ENCODE measurements at places on chromosomes 5 and 9.

DNA sequence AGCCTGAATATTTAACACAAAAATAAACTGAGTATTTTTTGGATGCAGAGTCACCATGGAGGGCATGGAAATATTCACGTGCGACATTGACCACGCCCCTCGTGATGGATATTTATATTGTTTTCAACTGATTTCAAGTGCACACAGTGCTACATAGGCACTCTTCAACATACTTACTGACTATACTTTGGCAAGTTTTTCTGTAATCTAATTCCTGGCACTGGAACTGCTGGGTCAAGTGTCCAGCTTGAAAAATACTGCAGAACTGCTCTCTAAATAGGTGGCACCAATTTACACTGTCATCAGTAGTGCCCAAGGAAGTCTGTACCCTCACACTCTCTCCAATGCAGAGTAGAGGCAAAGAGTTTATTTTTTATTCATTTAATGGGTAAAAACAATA is 65.1 kb downstream of the FBN2 start:
- DNase-seq, result no peak

GRCh38 chr5:147753765-147754164 is 28.8 kb downstream of the JAKMIP2 start:
- no peak for DNase-seq

- DNase-seq, result no peak
Observed at GRCh38 chr9:79661279-79661678, 89.5 kb downstream of the TLE4 start.

DNA sequence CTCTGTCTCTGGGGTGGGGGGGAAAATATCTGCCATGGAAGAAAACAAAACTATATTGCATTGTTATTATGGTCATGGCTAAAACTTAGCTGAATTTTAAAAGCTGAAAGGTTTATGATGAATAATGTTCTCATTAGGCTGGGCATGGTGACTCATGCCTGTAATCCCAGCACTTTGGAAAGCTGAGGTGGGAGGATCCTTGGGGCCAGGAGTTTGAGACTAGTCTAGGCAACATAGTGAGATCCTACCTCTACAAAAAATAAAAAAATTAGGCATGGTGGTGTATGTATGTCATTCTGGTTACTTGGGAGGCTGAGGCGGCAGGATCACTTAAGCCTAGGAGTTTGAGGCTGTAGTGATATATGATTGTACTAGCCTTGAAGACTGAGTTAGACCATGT is 44.5 kb downstream of the IPO11 start:
- DNase-seq, result no peak

DNA sequence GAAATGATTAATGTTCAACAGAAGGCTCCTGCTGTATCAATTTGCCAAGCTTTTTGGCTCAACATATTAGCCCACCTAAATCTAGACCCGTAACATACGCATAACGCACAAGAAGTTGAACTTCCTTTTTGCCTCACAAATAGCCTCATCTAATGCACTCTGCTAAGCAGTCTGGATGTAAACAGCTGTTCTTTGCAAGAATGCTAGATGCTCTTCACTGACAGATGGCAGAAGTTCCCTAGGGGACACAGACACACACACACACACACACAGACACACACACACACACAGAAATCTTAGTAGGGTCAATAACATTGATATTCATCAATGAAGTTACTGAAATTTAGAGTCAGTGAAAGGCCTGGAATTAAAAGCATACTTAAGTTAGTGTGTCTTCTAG is 13.2 kb upstream of the PCA3 start:
- DNase-seq, result no peak

DNA sequence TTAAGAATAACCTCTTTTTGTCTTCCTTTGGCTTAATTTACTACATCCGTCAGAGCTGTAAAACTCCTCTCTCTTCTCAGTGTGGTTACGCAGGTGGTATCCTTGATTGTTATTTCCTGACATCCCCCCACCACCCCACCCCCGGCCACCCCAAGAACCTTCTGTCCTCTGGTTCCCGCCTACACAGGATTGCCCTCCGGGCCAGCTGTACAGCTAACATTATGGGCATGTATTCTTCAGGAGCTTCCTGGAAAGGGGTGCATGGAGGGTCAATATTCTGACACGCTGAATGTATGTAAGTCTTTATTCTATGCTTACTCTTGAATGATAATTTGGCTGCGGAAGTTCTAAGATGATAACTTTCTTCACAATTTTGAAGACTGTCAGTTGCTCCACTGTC is 13.0 kb upstream of the ANP32B start:
- no peak for DNase-seq

GRCh38 chr9:127612939-127613582 is 984 bp downstream of the STXBP1 start:
- peak; percentile 25 for DNase-seq

- DNase-seq, result no peak
Observed at GRCh38 chr5:893711-894110, 1.0 kb downstream of the TRIP13 start.

DNA sequence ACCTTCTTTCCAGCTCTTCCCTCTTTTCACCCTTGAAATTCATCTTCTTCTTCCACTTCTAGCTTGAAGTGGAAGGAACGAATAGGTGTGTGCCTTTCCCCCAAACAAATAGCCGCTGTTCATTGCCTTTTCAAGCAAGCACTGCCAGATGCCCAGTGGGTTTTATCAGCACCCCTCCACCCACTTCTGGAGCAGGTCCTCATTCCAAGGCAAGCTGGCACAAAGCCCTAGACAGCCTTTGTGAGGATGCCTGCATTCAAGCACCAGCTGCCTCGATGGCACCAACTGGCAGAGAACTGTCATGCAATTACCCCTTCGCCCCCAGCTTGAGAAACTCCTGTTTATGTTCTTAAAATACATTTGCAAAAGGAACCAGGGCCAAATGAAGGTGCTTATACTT is 36.5 kb downstream of the SERINC5 start:
- DNase-seq, result no peak

DNA sequence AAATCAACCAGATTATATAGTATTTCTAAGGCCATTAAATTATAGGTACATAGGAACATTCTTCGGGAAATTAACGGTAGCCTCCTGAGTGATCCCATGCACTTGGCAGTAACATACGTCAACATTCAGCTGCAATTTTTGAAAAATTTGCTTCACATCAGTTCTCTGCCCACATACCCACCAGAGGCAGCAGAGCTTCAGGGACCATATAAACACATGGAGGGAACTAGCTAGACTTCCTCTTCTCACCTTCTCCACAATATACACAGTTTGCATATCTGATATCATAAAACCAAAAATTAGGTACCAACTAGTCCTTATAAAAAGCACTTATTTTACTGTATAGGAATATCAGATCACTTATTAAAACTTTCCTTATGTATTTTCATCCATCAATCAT is 4.8 kb downstream of the PSIP1 start:
- DNase-seq, result peak; percentile 53

DNA sequence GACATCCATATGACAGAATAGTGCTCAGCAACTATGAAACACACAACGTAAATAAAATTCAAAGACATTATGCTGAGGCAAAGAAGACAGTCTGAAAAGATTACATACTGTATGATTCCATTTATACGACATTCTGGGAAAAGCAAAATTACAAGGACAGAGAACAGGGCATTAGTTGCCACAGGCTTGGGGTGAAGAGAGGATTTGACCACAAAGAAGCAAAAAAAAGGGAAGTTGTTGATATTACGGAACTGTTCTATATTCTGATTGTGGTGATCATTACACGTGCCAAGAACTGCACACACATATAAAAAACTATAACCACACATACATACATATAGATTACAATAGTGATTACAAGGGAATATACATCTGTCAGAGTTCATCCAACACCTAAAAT is 24.1 kb downstream of the CDK5RAP2 start:
- DNase-seq, result peak; percentile 79

GRCh38 chr5:174352681-174353080 is 307.2 kb downstream of the NSG2 start:
- DNase-seq, result no peak

- no peak for DNase-seq
Observed at GRCh38 chr5:116650964-116651363, 76.3 kb upstream of the SEMA6A start.

DNA sequence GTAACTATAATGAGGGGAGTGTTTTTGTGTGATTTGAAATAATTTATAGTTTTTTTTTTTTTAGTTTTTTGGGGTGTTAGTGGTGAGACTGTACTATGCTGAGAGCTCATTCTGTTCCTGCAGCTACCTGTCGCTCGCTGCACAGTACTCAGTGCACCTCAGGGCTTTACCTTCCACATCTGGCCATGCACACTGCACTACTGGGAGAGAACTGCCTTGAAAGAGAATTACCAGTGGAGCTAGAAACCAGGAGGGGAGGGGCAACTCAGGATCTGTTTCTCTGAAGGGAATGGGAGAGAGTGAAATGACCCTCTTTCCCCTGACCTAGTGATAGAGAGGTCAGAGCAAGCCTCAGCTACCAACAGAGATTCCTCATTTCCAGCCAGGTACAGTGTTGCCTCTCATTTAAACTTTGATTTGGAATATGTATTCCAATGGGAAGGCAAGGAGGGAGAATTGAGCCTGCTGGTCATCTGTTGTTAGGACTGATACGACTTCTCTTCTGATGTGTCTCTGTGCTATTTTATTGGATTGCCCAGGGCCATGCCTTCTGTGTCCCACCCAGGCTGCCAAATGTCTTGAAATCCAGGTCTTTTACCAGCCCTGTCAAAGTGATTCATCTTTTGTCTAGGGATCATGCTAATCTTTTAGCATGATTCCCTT is 8.9 kb downstream of the ATG10 start:
- DNase-seq, result no peak

GRCh38 chr5:81246697-81247096 is 13.6 kb downstream of the CKMT2 start:
- DNase-seq, result no peak

- DNase-seq, result no peak
Observed at GRCh38 chr5:16852251-16853005, 83.7 kb downstream of the MYO10 start.

DNA sequence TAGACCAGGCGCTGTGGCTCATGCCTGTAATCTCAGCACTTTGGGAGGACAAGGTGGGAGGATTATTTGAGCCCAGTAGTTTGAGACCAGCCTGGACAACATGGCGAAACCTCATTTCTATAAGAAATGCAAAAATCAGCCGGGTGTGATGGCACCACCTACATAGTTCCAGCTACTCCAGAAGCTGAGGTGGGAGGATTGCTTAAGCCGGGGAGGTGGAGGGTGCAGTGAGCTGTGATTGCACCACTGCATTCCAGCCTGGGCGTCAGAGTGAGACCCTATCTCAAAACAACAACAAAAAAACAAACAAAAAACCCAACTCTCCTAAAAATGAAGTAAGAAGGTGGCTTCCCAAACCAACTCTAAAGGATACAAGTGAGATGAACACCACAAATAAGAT is 23.0 kb downstream of the IARS1 start:
- DNase-seq, result no peak

- DNase-seq, result no peak
Observed at GRCh38 chr9:112726428-112726827, 8.5 kb upstream of the INIP start.

DNA sequence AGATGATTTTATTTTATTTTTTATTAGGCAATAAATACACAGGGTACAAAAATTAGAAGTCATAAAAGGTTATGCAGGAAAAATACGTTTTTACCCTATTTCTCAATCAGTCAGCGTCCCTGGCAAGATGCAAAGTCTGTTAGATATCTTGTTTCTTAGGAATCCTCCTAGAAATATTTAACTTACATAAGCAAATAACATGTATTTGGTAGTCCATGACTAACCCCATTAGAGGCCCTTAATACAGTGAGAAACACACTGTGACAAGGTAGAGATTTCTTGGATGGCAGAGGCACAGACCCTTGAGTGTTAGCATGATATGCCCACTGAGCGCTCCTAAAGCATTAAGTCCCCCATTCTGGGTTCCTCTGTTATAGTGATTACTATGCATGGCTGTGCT is 121.2 kb upstream of the ADAMTSL1 start:
- DNase-seq, result no peak

DNA sequence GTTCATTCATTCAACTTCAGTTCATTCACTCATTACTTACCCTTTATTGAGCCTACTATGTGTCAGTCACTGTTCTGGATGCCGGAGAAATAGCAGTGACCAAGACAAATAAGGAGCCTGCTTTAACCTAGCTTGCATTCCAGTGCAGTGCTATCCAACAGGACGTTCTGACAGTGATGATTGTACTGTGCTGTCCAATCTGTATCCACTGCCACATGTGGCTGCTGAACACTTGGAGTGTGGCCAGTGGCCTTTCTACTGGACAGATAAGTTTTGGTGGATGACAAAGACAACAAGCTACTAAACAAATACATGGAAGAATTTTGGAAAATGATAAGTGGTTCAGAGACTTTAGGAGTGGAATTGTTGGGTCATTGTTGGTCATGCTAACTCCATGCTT is 33.6 kb downstream of the SUB1 start:
- DNase-seq, result no peak

DNA sequence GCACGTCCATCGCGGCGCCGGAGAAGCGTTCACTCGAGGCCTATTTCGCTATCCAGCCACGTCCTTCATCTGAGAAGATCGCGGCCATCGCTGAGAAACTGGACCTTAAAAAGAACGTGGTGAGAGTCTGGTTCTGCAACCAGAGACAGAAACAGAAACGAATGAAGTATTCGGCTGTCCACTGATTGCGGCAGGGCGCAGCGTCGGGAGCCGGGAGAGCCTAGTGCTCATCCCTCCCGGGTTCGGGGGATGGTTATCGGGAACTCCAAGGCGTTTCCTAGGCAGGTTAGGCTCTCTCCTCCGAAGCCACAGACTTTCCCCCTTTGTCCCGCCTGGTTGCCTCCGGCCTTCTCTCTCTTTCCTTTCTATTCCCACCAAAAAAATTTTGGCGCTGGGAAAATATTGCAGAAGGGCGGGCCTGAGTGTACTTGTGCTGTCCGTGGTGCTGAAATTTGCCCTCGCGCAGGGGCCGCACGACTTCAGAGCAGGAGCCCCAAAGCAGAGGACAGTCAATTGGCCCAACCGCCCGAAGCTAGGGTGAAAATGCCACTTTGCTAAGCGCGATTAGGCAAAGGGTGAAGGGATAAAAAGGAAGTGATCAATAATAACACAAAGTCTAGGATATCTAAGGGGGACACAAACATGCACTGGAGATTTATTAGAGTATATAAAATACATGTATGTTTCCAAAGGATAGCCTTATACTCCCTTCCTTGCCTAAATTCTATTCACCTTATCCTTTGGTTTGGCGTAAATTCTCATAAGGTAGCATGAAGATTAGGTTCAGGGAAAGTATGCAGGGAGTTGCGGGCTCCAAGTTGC is 1.8 kb downstream of the POU4F3 start:
- DNase-seq, result peak; percentile 66

- no peak for DNase-seq
Observed at GRCh38 chr9:35044071-35044470, 28.4 kb downstream of the VCP start.

DNA sequence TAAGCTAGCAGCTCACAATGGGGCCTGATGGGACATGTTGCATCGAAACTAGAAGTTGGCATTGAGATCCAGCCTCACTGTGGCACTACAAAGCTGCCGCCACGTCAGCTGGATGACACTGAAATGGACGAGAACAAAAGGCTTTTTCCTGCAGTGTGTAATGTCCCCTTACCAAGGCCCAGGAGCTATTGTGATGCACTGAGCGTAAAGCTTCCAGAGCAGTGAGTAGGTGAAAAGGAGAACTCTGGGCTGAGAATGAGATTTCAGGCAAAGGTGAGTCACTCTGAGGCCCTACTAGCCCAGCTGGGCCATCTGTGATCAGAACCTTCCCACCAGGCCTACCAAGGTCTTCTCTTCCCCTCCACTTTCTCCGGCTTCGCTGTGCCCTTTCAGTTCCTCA is 528.1 kb upstream of the KLF4 start:
- DNase-seq, result no peak
